Endothelial cell of umbilical vein (primary cell): ENCODE measurements at places on chromosomes 16 and 17.

DNA sequence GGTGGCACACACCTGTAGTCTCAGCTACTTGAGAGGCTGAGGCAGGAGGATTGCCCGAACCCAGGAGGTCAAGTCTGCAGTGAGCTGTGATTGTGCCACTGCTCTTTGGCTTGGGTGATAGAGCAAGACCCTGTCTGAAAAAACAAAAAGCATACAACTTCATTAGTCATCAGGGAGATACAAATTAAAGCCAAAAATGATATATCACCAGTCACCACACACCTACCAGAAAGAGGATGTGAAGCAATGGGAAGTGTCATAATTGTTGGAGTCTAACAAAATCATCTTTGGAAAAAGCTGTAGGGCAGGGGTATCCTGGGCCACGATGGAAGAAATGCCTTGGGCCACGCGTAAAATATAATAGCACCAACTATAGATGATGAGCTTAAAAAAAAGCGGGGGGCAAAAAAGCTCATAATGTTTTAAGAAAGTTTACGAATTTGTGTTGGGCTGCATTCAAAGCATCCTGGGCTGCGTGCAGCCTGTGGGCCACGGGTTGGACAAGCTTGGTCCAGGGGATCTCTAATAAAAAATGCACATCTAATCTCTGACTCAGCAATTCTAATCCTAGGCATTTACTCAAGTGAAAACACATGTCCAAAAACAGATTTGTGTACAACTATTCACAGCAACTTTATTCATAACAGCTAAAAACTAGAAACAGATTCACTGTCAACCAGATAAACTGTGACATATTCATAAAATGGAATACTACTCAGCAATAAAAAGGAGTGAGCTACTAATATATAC is 65.9 kb downstream of the HIC1 start:
- peaks cover 24% of the 10 kb centered on the region for H3K4me1 ChIP-seq
- no peaks in the 10 kb centered on the region for H3K36me3 ChIP-seq
- no peaks in the 10 kb centered on the region for H3K27me3 ChIP-seq
- DNase-seq: no peak
- no peak overlapping the region for H3K27ac ChIP-seq
- no peak overlapping the region for H3K4me3 ChIP-seq

DNA sequence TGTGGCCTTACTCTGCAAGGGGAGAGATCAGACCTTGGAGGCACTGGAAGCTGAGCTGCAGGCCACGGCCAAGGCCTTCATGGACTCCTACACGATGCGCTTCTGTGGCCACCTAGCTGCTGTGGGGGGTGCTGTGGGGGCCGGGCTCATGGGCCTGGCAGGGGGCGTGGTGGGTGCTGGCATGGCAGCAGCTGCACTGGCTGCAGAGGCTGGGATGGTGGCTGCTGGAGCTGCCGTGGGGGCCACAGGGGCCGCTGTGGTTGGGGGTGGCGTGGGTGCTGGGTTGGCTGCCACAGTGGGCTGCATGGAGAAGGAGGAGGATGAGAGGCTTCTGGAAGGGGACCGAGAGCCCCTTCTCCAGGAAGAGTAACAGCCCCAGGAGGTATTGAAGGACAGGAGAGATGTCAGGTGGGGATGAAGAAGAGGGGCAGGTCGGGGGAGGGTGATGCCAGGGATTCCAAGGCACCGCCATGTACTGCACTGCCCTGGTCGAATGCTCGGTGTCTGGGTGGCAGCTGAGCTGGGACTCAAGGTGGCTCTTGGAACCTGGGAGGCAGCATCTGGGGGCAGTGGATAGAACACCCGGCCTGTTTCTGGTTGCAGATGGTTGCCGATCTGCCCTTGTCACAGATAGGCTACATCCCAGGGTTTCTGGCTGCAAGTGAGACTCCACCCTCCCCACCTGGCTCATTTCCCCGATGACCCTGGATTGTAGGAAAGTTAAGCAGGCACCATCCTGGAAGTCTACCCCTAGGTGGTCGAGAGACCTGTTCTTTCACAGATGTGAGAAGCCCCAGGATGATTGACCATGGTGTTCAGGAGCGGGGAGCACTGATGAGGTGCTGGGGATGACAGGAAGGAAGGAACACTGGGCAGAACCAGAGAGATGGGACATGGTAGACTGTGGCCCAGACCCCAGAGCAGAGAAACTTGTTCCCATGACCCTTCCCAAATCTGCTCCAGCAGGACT is 5.1 kb downstream of the RNF112 start:
- DNase-seq: no peak
- H3K27me3 ChIP-seq: no peaks in the 10 kb centered on the region
- H3K27ac ChIP-seq: no peak overlapping the region
- no peaks in the 10 kb centered on the region for H3K4me1 ChIP-seq
- H3K36me3 ChIP-seq: no peaks in the 10 kb centered on the region

GRCh38 chr17:6381526-6382465 is 53.1 kb downstream of the AIPL1 start:
- DNase-seq: no peak
- no peak overlapping the region for H3K27ac ChIP-seq
- no peak overlapping the region for H3K4me3 ChIP-seq
- H3K4me1 ChIP-seq: no peaks in the 10 kb centered on the region
- peaks cover 2% of the 10 kb centered on the region for H3K27me3 ChIP-seq

- H3K36me3 ChIP-seq: peaks cover 4% of the 10 kb centered on the region
- H3K4me1 ChIP-seq: peaks cover 19% of the 10 kb centered on the region
- no peak for DNase-seq
- H3K27ac ChIP-seq: no peak overlapping the region
Measured at GRCh38 chr16:81008505-81008789, 1.4 kb downstream of the CENPN start.

DNA sequence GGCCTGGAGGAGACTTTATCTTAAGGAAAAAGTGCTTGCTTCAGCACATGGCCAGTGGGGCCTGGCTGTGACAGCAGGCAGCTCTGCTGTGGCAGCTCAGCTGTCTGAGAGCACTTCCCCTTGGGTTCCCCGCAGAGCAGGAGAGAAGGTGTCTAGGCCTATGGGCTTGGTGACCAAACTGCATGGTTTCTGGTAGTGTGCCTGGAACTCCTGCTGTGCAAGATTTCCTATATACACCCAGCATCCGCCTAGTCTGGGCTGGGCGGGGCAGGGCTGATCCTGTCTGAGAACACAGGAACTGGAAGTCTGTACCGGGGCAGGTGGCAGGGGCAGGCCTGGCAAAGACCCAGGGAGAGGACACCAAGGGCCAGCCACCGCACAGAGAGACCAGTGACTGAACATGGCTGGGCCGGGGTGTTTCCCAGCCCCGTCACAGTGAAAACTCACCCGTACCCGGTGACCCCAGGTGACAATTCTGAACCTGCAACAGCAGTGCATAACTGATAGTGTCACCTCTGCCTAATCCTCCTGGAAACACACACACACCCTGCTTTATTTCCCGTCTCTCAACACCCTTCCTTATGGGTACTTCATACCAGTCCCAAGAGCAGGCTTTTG is 39.3 kb downstream of the CHD9 start:
- no peak overlapping the region for H3K4me3 ChIP-seq
- no peaks in the 10 kb centered on the region for H3K36me3 ChIP-seq
- peak; percentile 72 for DNase-seq
- H3K27me3 ChIP-seq: no peaks in the 10 kb centered on the region
- H3K27ac ChIP-seq: peak overlapping the region; percentile 51
- H3K4me1 ChIP-seq: peaks cover 64% of the 10 kb centered on the region

GRCh38 chr17:58161566-58161965 is 5.2 kb upstream of the OR4D2 start:
- no peaks in the 10 kb centered on the region for H3K4me1 ChIP-seq
- no peak overlapping the region for H3K4me3 ChIP-seq
- H3K36me3 ChIP-seq: no peaks in the 10 kb centered on the region
- no peak overlapping the region for H3K27ac ChIP-seq

DNA sequence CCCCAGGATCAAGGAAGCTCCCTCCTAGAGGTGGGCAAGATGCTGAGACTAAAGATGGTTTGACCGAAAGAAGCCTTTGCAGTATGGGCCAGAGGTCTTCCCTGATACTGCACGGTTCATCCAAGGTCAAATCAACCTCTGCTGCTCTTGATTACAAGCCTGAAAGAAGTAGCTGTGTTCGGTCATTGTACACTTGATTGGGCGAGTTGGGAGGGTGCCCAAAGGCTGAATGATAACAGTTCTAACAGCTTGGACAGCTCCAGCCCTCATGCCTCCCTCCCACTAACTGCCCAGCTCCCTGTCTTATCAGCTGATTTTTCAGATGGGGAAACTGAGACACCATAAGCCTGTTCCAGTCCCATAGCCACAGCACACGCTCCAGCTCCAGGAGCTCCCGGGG is 42.8 kb downstream of the ABCC12 start:
- no peak for DNase-seq
- no peaks in the 10 kb centered on the region for H3K4me1 ChIP-seq
- no peak overlapping the region for H3K27ac ChIP-seq

GRCh38 chr16:72434159-72434558 is 262.2 kb upstream of the PMFBP1 start:
- no peak overlapping the region for H3K27ac ChIP-seq
- no peak overlapping the region for H3K4me3 ChIP-seq
- no peaks in the 10 kb centered on the region for H3K27me3 ChIP-seq
- H3K36me3 ChIP-seq: no peaks in the 10 kb centered on the region
- DNase-seq: peak; percentile 29
- no peaks in the 10 kb centered on the region for H3K4me1 ChIP-seq

- no peak for DNase-seq
- H3K36me3 ChIP-seq: no peaks in the 10 kb centered on the region
- no peak overlapping the region for H3K27ac ChIP-seq
- peaks cover 2% of the 10 kb centered on the region for H3K27me3 ChIP-seq
Measured at GRCh38 chr16:77868478-77868877, 80.1 kb downstream of the VAT1L start.

- H3K27ac ChIP-seq: no peak overlapping the region
- H3K4me3 ChIP-seq: no peak overlapping the region
- no peaks in the 10 kb centered on the region for H3K4me1 ChIP-seq
- H3K27me3 ChIP-seq: no peaks in the 10 kb centered on the region
- no peak for DNase-seq
Measured at GRCh38 chr17:68870161-68870826, 84.9 kb downstream of the ABCA8 start.

- peaks cover 6% of the 10 kb centered on the region for H3K4me1 ChIP-seq
- H3K27me3 ChIP-seq: peaks cover 2% of the 10 kb centered on the region
- H3K4me3 ChIP-seq: no peak overlapping the region
- no peaks in the 10 kb centered on the region for H3K36me3 ChIP-seq
Measured at GRCh38 chr16:22898874-22899348, 84.9 kb downstream of the HS3ST2 start.

GRCh38 chr17:74433421-74434121 is 1.7 kb downstream of the GPRC5C start:
- no peak overlapping the region for H3K4me3 ChIP-seq
- H3K27me3 ChIP-seq: peaks cover 23% of the 10 kb centered on the region
- H3K27ac ChIP-seq: no peak overlapping the region
- no peaks in the 10 kb centered on the region for H3K4me1 ChIP-seq
- H3K36me3 ChIP-seq: no peaks in the 10 kb centered on the region

- H3K4me3 ChIP-seq: no peak overlapping the region
- no peaks in the 10 kb centered on the region for H3K4me1 ChIP-seq
- DNase-seq: no peak
- no peaks in the 10 kb centered on the region for H3K27me3 ChIP-seq
- H3K36me3 ChIP-seq: no peaks in the 10 kb centered on the region
- no peak overlapping the region for H3K27ac ChIP-seq
Measured at GRCh38 chr16:48433850-48434530, 48.8 kb upstream of the SIAH1 start.

DNA sequence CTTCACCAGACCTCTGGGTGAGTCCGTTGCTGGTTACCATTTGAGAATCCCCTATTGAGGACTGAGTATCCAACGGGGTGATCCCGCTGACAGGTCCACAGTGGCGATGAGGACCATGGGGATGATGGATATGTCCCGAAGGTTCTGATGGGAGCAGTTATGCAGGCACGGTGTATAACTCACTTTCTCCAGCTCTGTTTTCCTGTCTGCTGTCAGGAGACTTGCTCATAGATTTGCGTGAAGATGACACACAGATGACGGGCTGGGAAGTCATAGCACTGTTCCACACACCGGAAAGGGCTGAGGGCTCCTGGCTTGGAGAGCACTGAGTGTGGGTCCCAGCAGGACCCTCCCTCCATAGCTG is 22.2 kb upstream of the ADCY7 start:
- H3K27me3 ChIP-seq: peaks cover 5% of the 10 kb centered on the region
- H3K27ac ChIP-seq: no peak overlapping the region
- no peaks in the 10 kb centered on the region for H3K36me3 ChIP-seq
- H3K4me3 ChIP-seq: no peak overlapping the region
- H3K4me1 ChIP-seq: peaks cover 9% of the 10 kb centered on the region
- DNase-seq: no peak

DNA sequence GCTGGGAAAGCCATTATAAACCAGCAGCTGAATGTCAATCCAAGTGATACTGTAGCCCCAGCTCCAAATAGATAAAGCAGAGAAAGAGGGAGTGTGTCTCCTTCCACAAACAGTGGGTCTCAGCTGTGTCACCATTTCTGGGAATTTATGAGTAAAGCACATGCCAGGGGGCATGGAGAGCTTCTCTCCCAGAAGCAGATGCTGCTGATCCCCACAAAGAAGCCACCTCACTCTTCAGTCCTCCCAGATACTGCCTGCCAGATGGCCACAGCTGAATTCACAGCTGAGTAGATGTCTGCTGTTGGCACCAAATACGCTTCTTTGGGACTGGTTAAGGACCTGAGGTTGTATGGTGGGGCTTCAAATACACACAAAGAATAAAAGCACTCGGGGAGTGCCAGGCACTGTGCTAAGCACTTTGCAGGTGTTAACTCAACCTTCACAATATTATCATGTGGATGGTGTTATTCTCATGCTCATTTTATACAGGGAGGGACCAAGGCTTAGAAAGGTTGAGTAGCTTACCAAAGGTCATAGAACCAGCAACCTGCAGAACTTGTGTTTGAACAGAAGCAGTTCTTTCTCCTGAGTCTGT is 298.3 kb downstream of the CDH11 start:
- DNase-seq: no peak
- no peak overlapping the region for H3K4me3 ChIP-seq
- no peaks in the 10 kb centered on the region for H3K4me1 ChIP-seq

DNA sequence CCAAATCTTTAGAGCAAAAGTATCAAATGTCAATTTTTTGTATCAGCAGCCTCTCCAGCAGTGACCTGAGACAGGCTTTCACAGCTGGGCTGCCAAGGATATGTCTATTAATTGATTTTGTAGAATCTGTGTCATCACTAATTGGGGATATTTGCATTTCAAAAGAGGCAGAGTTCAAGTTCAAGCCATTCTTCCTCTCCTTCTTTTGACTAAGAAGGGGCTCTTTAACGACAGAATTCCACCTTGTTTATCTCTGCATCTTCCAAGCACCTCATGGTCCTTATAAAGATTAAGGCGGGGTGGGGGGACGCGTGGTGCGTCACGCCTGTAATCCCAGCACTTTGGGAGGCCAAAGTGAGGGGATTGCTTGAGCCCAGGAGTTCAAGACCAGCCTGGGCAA is 15.2 kb upstream of the BHLHA9 start:
- no peak overlapping the region for H3K4me3 ChIP-seq
- no peak overlapping the region for H3K27ac ChIP-seq
- peaks cover 3% of the 10 kb centered on the region for H3K27me3 ChIP-seq
- H3K4me1 ChIP-seq: no peaks in the 10 kb centered on the region

DNA sequence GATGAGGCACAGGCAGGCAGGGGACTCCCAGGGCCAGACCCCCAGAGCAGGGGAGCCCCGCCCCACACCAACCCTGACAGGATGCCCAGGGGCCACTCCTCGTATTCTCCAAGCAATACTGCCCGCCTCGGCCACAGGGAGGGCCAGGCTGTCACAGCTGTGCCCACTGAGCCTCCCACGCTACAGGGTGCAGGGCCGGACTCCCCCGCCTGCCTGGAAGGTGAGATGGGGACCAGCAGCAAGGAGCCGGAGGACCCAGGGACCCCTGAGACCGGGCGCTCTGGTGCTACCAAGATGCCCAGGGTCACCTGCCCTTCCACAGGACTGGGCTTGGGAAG is 18.8 kb upstream of the ZFPM1 start:
- H3K27me3 ChIP-seq: no peaks in the 10 kb centered on the region
- H3K27ac ChIP-seq: no peak overlapping the region
- H3K36me3 ChIP-seq: no peaks in the 10 kb centered on the region
- H3K4me3 ChIP-seq: no peak overlapping the region
- DNase-seq: no peak
- H3K4me1 ChIP-seq: peaks cover 13% of the 10 kb centered on the region
